ENCODE measurements at places on chromosomes 11 and 22.

GRCh38 chr11:111698852-111699559 lies 67.2 kb downstream of the PPP2R1B start:
- no peak for DNase-seq

DNA sequence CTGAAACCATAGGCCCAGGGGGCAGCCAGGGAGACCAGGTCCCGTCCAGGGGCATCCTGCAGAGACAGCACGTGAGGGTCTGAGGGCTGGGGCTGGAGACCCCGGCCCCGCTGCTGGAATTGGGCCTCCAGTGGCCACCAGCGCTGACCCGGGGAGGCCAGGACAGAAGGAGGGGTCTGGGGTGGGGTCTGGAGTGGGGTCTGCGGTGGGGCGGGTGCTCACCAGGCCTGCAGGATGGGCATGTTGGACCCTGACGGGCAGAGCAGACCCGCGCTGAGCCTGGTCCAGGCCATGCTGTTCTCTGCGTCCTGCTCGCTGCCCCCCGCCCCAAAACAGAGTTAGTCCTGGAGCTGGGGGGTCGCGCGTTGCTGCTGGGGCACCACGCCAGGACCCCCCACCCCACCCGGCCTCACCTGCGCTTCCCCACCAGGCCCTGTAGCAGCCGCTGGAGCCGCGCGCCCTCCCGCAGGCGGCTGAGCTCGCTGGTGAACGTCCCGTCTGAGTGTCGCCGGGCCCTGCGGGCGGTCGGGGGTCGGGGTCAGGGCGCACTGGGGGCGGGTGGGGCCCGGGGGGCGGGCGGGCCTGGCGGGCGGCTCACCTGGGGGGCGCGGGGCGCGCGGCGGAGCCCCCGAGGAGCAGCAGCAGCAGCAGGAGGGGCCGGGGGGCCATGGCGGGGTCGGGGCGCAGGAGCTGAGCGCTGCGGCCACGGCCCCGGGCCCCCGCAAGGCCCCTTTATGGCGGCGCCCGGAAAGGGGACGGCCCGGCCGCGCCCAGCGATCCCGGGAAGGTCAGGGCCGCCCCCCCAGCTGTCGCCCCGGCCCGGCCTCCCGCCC lies at the start of gene SCT:
TSS of gene SCT (minus strand) at position 707 of the 833 bp plus-strand sequence. CDS start at position 669, 38 bp downstream.
- no peak for DNase-seq

DNA sequence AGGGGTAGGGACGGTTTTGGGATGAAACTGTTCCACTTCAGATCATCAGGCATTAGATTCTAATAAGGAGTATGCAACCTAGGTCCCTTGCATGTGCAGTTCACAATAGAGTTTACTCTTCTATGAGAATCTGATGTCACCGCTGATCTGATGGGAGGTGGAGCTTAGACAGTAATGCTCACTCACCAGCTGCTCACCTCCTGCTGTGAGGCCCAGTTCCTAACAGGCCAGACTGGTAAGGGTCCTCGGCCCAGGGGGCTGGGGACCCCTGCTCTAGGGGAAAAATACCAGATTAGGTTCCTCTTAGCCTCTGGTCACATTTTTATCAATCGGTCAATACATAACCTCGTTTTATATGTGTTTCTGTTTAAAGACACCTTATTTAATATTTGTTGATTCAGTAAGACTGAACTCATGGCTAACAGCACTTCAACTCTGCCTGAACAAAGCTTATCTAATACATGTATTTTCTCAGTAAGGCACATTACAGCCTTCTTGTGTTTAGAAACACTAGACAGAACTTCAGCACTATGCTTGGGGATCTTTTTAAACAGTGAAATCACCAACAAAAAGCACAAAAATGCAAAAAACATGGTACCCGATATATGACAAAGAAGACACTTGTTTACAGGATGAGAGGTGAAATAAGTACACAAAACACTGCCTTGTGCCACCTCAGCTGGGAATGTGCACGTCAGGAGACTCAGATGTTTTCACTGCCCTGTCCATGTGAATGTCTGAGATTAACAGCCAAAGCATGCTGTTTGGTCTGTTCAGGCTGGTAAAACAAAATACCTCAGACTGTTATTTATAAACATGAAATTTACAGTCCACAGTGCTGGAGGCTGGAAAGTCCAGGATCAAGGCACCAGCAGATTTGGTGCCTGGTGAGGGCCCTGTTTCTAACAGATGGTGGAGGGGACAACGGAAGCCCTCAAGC lies 107.5 kb downstream of the USP35 start:
- no peak for DNase-seq

- DNase-seq, result no peak
These were observed 1317.1 kb downstream of the BRD1 start for GRCh38 chr22:48510599-48510998.

DNA sequence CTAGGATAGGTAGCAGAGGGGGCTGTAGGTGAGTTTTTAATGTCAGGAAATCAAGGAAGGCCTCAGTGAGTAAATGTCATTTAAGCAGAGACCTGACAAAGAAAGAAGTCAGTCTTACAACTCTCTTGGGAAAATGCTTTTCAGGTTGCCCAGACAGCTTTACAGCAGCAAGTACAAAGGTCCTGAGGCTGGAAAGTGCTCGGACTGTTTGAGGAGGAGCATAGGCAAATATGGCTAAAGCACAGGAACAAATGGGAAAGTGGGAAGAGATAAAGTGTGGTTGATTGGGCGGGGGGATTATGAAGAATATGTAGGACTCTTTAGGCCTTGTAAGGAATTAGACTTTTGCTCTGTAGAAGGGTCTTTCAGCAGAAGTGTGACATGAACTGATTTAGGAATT lies 125.4 kb downstream of the ARHGAP42 start:
- no peak for DNase-seq

DNA sequence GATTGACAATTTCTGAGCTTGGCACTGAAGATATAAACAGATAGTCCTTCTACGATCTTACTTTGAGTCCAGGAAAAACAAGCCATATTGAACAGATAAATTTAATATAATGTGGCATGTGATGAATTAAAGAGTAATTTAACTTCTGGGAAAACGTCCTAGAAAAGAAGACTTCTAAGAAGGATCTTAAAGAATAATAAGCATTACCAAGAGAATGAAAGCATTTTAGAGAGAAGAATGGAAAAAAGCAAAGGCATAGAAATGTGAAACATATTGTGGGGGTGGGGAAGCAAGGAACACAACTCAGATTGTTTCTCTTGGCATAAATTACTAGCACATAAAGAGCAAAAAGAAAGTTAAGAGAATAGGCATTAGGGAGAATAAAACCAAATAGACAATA lies 5.4 kb downstream of the DDIAS start:
- DNase-seq, result no peak

- no peak for DNase-seq
These were observed 33.3 kb downstream of the MARK2 start for GRCh38 chr11:63871962-63872799.

DNA sequence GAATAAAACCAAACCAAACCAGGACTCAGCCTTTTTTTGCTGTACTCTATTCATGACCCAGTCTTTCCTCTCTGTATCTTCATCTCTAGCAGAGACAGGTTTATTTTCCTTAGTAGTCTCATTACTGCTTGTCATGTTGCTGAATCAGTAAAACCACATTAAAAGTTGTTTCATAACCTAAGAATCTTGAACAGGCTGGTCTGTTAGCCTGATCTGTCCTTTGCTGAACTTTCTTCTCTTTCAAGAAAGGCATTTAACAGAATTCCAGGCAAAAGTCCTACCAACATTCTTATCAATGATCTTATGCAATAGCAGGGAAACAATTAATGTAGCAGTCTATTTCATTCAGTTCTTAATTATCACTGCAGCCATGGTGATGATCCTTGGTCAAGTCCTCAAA lies 197.7 kb downstream of the CASP12 start:
- DNase-seq, result no peak

- no peak for DNase-seq
These were observed 51.4 kb downstream of the ELP4 start for GRCh38 chr11:31560842-31561476.

DNA sequence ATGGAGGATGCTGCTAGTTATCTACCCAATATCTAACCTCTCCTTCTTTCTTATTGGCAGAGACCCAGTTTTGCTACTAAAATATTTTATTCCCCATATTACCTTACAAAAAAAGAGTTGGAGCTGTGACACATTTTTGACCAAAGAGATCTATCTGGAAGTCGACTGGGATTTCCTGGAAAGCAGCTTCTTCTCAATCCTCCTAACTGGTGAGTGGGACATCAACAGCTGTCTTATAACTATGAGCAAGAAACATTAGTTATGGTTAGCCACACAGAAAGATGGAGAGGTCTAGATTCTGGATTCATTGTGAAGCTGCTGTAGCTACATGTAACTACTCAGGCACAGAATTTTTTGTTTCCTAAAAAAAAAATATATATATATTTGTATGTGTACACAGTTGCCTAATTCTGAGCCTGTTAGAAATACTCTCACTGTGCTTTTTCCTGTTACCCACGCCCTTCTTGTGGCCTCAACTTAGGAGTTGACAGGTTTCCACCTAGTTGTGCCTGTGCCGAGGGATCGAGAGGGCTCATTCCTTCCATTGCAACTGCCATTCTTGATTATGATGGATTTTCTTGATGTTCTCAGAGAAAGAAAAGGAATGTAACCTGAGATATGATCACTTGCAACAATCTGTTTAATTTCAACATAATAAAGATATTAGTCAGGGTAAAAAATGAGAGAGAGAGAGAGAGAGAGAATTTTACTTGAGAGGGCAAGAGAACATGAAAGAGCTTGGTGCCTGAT lies 142.0 kb downstream of the SLC17A6 start:
- DNase-seq, result no peak

DNA sequence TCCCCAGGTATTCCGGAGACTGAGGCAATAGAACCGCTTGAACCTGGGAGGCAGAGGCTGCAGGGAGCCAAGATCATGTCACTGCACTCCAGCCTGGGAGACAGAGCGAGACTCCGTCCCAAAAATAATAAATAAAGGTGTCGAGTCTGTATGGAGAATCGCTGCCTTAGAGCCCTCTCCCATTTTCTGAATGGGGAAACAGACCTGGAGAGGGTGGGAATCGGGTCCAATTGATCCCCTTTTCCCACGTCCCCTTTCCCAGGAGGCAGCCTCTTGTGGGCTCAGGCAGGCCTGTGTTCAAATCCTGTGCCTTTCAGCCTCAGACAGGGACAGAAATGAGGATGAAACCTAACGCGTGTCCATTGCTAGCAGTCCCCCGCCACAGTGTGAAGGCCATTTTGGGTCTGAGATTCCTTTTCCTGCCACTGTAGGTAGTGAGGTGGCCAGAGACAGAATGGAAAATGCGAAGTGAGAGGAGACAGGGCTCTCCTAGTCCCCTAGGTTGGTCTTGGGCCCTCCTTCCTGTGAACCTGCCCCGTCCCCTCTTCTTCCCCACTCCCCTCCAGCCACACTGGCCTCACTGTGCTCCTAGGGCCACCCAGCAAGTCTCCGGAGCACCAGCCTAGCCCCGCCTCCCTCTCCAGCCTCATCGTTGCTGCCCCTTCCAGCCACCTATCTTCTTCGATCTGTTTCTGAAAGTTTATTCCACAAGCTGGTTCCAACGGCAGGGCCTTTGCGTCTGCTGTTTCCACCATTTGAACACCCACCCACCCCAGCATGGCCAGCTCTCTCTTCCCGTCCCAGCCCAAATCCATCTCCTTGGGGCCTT lies 2.7 kb upstream of the POLDIP3 start:
- no peak for DNase-seq

DNA sequence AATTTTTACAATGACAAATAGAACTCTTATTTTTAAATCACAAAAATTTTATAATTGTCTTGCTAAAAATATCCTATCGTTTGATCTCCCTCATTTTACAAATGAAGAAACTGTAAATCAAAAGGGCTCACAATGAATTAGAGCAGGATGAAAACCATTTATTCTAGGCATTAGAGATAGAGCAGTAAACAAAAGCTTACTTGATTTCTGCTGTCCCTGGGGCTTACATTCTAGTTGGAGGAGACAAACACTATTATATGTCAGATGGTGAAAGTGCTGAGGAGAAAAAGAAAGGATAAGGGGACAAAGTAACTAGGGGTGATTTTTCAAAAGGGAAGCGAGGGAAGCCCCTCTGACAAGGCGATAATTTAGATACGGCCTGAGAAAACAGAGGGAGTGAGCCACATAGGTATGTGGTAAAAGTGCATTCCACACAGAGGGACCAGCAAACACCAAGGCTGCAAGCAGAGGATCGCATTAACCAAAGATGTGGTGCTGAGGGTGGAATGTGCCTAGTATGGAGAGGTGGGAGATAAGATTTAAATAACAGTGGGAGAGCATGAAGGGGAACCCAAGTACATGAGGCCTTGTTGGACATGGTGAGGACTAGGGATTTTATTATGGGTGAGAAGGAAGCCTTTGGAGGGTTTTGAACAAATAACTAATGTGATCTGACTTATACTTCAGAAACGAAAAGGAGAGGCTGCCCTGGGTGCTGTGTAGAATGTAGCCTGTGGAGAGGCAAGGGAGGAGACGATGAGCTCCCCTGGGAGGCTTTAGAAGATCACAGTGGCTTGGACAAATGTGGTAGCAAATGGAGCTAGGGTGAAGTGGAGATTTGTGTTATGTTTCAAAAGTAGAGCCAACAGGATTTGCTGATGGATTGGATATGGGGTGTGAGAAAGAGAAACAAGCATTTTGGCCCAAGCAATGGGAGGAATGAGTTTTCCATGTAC lies 62.1 kb downstream of the PDHX start:
- DNase-seq, result no peak

- no peak for DNase-seq
These were observed 1.2 kb downstream of the EIF4ENIF1 start for GRCh38 chr22:31488346-31488883.

All from iPS DF 19.7 (cell line).